ENCODE measurements at places on chromosomes 4 and X. TPM values are rescaled to one million over a fixed set of nuclear protein-coding genes. Genes with fewer than 3 reads are reported as not detected.

TMEM47 gene
- total RNA-seq = 36.2 TPM

TLR3 gene
- 7.0 TPM for total RNA-seq

GRPR gene
- total RNA-seq = under 0.01 TPM

TCEAL5 gene
- total RNA-seq = not detected

- DNase-seq = no peak
Measured at GRCh38 chrX:124348885-124349453, 2.6 kb downstream of the SH2D1A start.

- DNase-seq = no peak
Measured at GRCh38 chr4:175335331-175335730, 417.2 kb downstream of the ADAM29 start.

DNA sequence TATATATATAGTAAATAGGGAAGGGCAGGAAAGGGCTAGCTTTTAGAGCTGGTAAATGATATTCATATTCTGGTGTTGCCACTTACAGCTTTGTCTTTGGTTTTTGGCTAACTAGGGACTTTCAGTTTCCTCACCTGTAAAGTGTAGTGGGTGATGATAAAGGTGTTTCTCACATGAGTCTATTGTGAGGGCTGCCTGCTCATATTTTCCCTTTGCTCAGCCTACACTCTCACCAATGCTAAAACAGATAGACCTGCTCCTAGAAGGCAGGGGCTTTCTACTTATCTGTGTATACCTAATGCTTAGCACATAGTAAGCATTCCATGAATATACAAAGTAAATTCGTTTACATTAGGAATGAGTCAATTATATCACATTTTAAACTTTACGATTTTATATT, 137.2 kb upstream of the HS3ST1 start:
- DNase-seq = no peak

DNA sequence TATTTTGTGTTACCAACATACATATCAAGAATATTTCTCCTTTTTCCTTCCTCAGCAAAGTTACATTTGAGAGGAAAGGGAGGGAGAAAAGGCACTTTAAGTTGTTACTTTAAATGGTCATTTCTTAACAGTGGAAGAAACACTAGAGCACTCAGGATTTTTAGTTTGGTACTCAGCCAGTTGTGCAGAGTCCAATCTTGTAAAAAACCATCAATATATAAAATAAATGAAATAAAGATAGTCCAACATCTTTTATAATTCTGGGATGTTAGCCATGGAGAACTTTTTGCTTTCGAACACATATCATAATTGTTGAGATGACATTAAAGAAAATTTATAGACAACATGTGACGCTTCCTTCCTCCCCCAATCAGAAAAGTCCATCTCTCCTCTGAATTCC, 253.8 kb downstream of the QDPR start:
- no peak for DNase-seq

- DNase-seq = no peak
Measured at GRCh38 chr4:96729641-96730040, 889.7 kb downstream of the PDHA2 start.

DNA sequence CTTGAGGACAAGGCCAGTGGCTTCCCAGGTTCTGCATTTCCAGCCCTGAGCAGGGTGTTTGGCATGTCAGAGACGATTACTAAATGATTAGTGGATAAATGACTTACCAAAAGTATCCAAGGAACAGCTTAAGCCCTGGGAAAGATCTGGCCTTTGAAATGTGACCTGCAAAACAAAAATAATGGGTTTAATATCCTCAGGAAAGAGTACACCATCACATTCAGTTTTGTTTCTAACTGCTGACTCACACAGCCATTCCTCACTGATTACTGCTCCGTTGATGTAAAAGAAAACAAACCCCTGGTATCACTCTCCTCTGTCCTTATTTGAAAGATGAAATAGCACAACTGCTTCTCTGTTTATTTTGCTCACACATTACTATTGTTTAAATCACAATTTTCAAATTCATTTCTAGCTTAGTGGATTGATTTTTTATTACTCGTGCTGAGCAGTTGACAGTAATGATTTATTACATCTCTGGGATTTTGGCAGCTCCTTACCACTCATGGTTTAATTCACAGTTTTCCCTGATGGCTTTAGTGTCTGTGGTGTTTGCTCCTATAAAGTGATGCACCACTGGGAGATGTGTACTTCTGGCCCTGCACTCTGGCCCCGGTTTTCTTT, 117.0 kb downstream of the CBLL2 start:
- DNase-seq = no peak

DNA sequence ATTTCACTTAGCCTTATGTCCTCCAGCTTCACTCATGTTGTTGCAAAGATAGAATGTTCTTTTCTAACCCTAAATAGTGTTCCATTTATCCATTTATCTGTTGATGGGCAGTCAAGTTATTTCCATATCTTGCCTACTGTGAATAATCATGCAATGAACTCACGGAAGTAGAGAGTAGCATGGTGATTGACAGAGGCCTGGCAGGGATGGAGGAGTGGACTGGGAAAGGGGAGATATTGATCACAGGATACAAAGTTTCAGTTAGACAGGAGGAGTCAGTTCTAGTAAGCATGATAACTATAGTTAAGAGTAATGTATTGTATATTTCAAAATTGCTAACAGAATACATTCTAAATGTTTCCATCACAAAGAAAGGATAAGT, 10.3 kb upstream of the CLNK start:
- no peak for DNase-seq

DNA sequence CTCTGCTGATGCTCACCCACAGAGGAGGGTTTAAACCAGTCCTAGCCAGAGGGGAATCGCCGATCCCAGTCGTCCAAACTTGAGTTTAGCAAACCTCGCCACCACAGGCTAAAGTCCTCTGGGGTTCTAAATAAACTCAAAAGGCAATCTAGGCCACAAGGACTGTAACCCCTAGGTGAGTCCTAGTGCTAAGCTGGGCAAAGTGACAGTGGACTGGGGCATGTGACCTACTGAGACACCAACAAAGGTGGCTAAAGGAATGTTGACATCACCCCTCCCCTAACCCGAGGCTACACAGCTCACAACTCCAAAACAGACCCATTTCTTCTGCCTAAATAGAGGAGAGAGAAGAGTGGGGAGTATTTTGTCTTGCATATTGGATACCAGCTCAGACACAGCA, 142.8 kb upstream of the PRDX4 start:
- DNase-seq = no peak

- DNase-seq = no peak
Measured at GRCh38 chrX:31658360-31658759, 586.5 kb upstream of the FTHL17 start.

DNA sequence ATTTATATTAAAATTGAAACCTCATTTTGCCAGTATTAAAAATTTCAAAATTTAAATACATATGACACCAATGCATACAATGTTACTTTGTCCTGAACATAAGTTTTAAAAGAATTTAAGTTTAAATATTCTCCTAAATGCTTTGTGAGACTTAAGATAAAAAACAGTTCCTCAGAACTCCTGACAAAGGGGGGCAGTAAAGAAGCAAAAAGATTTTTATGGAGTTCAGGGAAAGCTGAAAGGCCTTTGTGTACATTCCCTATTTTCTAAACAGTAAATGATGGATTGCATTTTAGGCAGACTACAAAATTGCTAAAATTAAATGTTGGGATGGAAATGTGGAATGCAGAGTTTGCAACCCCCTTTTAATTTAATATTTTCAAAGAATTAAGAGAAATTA, 81.7 kb downstream of the SNCA start:
- no peak for DNase-seq
